Sciatic nerve (tissue), 2 donors: ENCODE measurements at places on chromosomes 3 and 15. TPM values are rescaled to one million over a fixed set of nuclear protein-coding genes. Genes with fewer than 3 reads are reported as not detected.

LRRC31 gene
- total RNA-seq = not detected

FBXO40 gene
- not detected for total RNA-seq

CFAP100 gene
- total RNA-seq = 1.5 TPM

SLC33A1 gene
- total RNA-seq = 29.3 TPM

SHC4 gene
- 74.2 TPM for total RNA-seq

SSUH2 gene
- 0.53 TPM for total RNA-seq

PRR20G gene
- total RNA-seq = not detected

BRK1 gene
- total RNA-seq = 103 TPM

GOLGA6B gene
- total RNA-seq = not detected

LEKR1 gene
- total RNA-seq = 1.9 TPM

SNX22 gene
- 2.1 TPM for total RNA-seq

GPR62 gene
- 0.13 TPM for total RNA-seq

TIGIT gene
- total RNA-seq = 1.1 TPM

BUB1B gene
- 0.67 TPM for total RNA-seq

TMCO5A gene
- total RNA-seq = not detected

LRRC34 gene
- 4.7 TPM for total RNA-seq

SENP8 gene
- total RNA-seq = 2.4 TPM

SMCO1 gene
- not detected for total RNA-seq

CEP63 gene
- 31.3 TPM for total RNA-seq

HTD2 gene
- 12.9 TPM for total RNA-seq

SPTBN5 gene
- 35.0 TPM for total RNA-seq

RHOV gene
- 0.22 TPM for total RNA-seq

LPP gene
- total RNA-seq = 231 TPM

MNS1 gene
- 5.1 TPM for total RNA-seq

RLBP1 gene
- total RNA-seq = not detected
